ENCODE measurements at places on chromosomes 3 and 15. TPM values are rescaled to one million over a fixed set of nuclear protein-coding genes. Genes with fewer than 3 reads are reported as not detected.
A peak's percentile ranks its signal among the peaks of the same experiment; 100 is the strongest.

TRIM59 gene
- total RNA-seq = 31.8 TPM

C3orf49 gene
- not detected for total RNA-seq

IQCF5 gene
- not detected for total RNA-seq

CPLX3 gene
- total RNA-seq = 0.09 TPM

FBXL22 gene
- total RNA-seq = 0.80 TPM

TLR9 gene
- 0.17 TPM for total RNA-seq

CRABP1 gene
- not detected for total RNA-seq

LRRC34 gene
- 4.7 TPM for total RNA-seq

DNA sequence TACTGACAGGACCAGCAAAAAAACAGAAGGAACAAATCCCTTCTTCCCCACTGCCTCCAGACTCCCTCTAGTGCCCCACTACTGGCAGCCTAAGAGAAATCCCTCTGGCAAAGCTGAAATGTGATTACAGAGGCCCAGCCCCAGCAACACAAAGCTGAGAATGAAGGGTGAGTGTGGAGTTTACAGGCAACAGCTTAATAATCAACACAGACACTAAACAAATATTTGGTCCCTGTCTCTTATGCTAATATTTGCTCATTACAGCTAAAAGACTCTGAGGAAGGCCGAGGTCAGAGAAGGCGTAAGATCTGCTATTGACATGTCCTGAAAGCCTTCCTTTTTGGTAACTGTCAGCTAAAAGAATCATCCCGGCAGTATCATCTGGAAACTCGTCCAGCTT is 308.5 kb upstream of the RASGRP1 start:
- DNase-seq = no peak
- no peak overlapping the region for H3K27ac ChIP-seq
- no peak overlapping the region for H3K4me3 ChIP-seq
- H3K36me3 ChIP-seq = no peaks in the 10 kb centered on the region

- H3K4me1 ChIP-seq = peaks cover 54% of the 10 kb centered on the region
- H3K36me3 ChIP-seq = peaks cover 85% of the 10 kb centered on the region
- peak; percentile 77 for DNase-seq
- H3K27me3 ChIP-seq = no peaks in the 10 kb centered on the region
- H3K4me3 ChIP-seq = peak overlapping the region; percentile 49
- H3K27ac ChIP-seq = peak overlapping the region; percentile 82
Observed at GRCh38 chr3:71045917-71046282, 537.6 kb downstream of the FOXP1 start.

- H3K36me3 ChIP-seq = no peaks in the 10 kb centered on the region
- no peak for DNase-seq
- no peak overlapping the region for H3K27ac ChIP-seq
Observed at GRCh38 chr3:52798376-52798977, 3.9 kb downstream of the ITIH3 start.

GRCh38 chr3:8266730-8267131 is 234.9 kb upstream of the LMCD1 start:
- no peak overlapping the region for H3K4me3 ChIP-seq
- no peaks in the 10 kb centered on the region for H3K27me3 ChIP-seq
- H3K27ac ChIP-seq = no peak overlapping the region
- no peaks in the 10 kb centered on the region for H3K4me1 ChIP-seq
- no peaks in the 10 kb centered on the region for H3K36me3 ChIP-seq
- DNase-seq = no peak

GRCh38 chr15:40441565-40442531 is 1.1 kb downstream of the BAHD1 start:
- H3K27ac ChIP-seq = peak overlapping the region; percentile 76
- H3K4me1 ChIP-seq = peaks cover 39% of the 10 kb centered on the region
- peaks cover 50% of the 10 kb centered on the region for H3K27me3 ChIP-seq
- DNase-seq = peak; percentile 76
- H3K36me3 ChIP-seq = peaks cover 19% of the 10 kb centered on the region

DNA sequence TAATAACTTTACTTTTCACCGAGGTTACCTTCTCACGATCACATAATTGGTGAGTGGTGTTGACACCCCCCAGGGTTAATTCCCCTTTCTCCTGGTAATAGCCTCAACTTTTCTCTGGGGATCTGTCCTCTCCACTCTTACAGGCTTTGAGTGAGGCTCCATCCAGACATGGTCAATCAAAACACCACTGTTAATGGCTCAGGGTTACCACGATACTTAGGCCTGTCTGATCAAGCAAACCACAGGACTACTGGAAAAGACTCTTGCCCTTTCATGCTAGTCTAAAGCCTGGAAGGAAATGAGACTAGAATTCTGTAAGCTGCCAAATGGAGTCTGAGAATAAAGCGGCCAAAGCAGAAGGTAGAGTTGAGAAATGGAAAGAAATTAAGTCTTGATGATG is 56.5 kb upstream of the STT3B start:
- H3K36me3 ChIP-seq = peaks cover 2% of the 10 kb centered on the region
- H3K4me1 ChIP-seq = peaks cover 13% of the 10 kb centered on the region
- H3K27ac ChIP-seq = no peak overlapping the region
- peaks cover 20% of the 10 kb centered on the region for H3K27me3 ChIP-seq
- no peak for DNase-seq

DNA sequence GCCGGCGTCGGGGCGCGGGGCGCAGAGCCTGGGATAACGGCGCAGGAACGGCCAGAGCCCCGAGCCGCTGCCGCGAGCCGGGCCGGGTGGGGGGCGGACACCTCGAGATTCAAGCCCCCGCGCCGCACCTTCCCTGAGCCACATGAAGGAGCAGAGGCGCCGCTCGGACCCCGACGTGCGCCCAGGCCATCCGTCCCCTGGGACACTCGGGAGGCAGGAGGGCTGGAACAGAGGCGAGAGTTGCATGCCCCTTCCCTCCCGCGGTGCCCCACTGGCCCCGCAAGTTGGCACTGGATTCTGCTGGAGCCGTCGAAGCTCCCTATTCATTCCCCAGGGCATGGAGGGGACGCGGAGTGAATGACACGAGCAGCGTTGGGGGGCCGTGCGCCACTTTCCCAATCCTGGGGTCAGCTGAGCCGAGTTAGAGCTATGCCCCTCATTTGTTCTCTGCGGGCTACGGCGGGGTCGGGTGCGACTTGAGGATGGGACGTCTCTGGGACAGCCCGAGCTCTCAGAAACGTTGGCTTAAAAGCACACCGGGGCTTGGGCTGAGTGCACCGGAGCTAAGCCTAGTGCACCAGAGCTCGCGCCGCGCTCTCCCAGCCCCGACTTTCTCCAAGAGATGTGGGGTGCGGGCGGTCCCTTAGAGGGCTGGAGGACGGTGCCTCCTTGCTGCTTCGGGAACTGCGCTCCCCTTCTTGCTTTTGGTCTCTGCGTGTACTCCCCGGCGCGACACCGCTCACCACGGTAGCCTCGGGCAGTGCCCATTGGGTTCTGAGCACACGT is 588 bp downstream of the SLC6A1 start:
- no peaks in the 10 kb centered on the region for H3K36me3 ChIP-seq
- H3K4me3 ChIP-seq = no peak overlapping the region
- H3K27ac ChIP-seq = no peak overlapping the region
- peaks cover 50% of the 10 kb centered on the region for H3K27me3 ChIP-seq
- no peak for DNase-seq
- peaks cover 6% of the 10 kb centered on the region for H3K4me1 ChIP-seq

- H3K27me3 ChIP-seq = no peaks in the 10 kb centered on the region
- peaks cover 80% of the 10 kb centered on the region for H3K36me3 ChIP-seq
- DNase-seq = no peak
- no peak overlapping the region for H3K4me3 ChIP-seq
- no peaks in the 10 kb centered on the region for H3K4me1 ChIP-seq
- H3K27ac ChIP-seq = no peak overlapping the region
Observed at GRCh38 chr15:25057574-25057973, 102.8 kb downstream of the SNRPN start.
